Activated naive CD8-positive, alpha-beta T cell treated with anti-CD3 and anti-CD28 coated beads, Interleukin-2, amount 10 ng/mL, durations not matched to agents 7 days and 5 days (primary cell): ENCODE measurements at places on chromosomes 3 and 15. TPM values are rescaled to one million over a fixed set of nuclear protein-coding genes. Genes with fewer than 3 reads are reported as not detected.

The NPAP1 gene
- total RNA-seq = not detected

The P2RY13 gene
- total RNA-seq = not detected

The AADAC gene
- not detected for total RNA-seq

The MUC20 gene
- total RNA-seq = 3.0 TPM

The CCDC32 gene
- total RNA-seq = 26.8 TPM

GRCh38 chr15:84811151-84811550, 6.0 kb upstream of the ALPK3 start:
- H3K27me3 ChIP-seq = peaks cover 8% of the 10 kb centered on the region
- H3K4me1 ChIP-seq = no peaks in the 10 kb centered on the region
- H3K4me3 ChIP-seq = no peak overlapping the region
- DNase-seq = no peak
- no peak overlapping the region for H3K27ac ChIP-seq

GRCh38 chr15:85154061-85154460, 172.4 kb downstream of the PDE8A start:
- peaks cover 17% of the 10 kb centered on the region for H3K27me3 ChIP-seq
- no peak for DNase-seq
- H3K4me3 ChIP-seq = no peak overlapping the region

- H3K4me1 ChIP-seq = peaks cover 32% of the 10 kb centered on the region
- peak overlapping the region; percentile 57 for H3K4me3 ChIP-seq
- no peaks in the 10 kb centered on the region for H3K36me3 ChIP-seq
- peaks cover 44% of the 10 kb centered on the region for H3K27me3 ChIP-seq
Measured at GRCh38 chr3:13547591-13548371, 1.1 kb upstream of the FBLN2 start.

DNA sequence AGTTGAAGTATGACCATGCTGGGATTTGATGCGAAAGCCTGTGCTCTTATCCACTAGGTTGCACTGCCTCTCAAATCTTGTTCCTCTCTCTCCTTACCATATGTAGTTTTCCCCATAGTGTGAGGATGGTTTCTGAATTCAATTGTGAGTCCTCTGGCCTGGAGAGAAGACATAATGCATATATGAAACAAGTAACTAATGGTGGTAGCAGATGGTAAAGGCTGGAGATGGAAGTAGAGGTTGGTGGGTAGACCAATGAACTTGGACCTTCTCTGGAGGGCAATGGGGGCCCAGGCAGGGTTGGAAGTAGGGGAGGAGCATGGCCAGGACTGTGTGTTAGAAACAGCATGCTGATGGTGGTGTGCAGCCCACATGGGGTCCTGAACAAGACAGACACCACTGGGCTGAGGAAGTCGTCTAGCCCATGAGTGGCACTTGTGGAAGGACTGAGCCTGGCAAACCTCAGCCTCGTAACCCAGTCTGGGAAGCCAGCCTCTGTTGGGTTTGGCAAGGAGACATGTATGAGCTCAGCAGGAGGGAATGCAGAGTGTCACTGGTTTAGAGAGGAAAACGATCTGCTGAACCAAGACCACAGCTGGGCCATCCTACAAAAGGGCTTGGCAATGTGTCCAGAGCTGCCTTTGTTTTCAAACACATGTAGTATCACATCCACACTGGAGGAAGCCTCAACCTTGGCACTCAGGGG, 18.5 kb upstream of the LMCD1 start:
- H3K36me3 ChIP-seq = no peaks in the 10 kb centered on the region
- no peak for DNase-seq
- no peaks in the 10 kb centered on the region for H3K27me3 ChIP-seq
- H3K4me3 ChIP-seq = no peak overlapping the region
- H3K27ac ChIP-seq = no peak overlapping the region

DNA sequence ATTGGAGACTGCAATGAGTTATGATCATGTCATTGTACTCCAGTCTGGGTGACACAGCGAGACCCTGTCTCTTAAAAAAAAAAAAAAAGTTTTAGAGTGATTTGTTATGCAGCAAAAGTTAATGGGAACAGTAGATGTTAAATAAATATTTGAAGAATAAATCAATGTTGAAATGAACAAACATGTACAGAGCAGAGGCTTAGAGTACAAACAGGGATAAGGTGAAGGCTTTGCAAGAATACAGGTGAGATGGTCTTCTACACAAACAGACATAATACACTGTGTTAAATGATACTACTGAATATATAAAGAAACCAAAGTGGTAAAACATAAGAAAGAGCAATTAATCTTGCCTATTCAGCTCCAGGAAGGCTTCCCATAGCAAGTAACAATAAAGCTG, 265.4 kb downstream of the CNTN3 start:
- no peaks in the 10 kb centered on the region for H3K36me3 ChIP-seq
- no peaks in the 10 kb centered on the region for H3K4me1 ChIP-seq
- no peak for DNase-seq
- no peak overlapping the region for H3K27ac ChIP-seq
- no peak overlapping the region for H3K4me3 ChIP-seq
- no peaks in the 10 kb centered on the region for H3K27me3 ChIP-seq

DNA sequence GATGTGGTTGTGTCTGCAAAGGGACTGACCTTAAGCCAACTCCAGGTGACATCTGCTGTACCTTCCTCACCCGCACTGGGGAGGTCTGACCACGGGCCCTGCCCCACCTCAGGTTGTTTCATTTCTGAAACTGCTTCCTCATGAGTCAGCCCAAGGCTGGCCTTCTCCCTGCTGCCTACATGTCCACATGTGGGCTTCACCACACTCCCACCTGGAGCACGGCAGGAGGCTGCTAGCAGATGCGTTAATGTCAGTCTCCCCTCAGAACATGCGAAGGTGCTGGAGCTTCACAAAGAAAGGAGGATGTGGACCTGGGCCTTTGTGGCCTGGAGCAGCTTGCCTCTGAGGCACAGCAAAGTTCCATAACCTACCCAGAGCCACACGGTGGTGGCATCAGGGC, 69.4 kb upstream of the PLXNA1 start:
- peaks cover 49% of the 10 kb centered on the region for H3K4me1 ChIP-seq
- H3K4me3 ChIP-seq = peak overlapping the region; percentile 13
- H3K27ac ChIP-seq = peak overlapping the region; percentile 38
- peaks cover 5% of the 10 kb centered on the region for H3K36me3 ChIP-seq
- no peak for DNase-seq

DNA sequence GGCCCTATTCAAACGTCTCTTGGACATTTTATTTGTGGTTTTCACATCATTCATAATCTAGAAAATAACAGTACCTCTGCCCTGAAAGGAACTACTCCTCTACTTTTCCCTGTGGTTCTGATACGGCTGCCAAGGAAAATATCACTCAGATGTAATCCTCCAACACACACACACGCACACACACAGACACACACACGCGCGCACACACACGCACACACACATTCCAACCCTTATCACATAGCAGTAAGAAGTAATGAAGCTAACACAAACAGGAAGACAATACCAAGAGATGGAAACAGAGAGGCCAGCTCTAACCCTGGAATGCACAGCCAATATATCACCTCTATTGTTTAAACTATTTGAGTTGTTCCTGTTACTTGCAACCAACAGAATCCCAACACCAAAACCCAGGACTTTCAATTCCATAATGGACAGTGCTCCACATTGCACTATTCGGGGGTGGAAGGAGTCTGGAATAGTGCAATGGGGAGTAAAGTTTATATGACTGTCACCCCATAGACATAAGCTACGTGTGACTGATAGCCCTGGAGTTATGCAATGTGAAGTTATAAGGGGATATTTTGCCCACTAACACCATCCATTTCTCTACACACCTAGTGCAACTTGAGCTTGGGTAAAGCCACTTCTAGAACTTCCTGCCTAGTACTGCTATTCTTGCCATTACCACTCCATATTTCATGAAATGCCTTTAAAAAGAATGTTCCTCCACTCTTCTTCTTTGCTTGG, 71.3 kb upstream of the FNDC3B start:
- no peak for DNase-seq
- no peaks in the 10 kb centered on the region for H3K27me3 ChIP-seq
- H3K4me3 ChIP-seq = no peak overlapping the region
- H3K27ac ChIP-seq = no peak overlapping the region
- no peaks in the 10 kb centered on the region for H3K36me3 ChIP-seq

DNA sequence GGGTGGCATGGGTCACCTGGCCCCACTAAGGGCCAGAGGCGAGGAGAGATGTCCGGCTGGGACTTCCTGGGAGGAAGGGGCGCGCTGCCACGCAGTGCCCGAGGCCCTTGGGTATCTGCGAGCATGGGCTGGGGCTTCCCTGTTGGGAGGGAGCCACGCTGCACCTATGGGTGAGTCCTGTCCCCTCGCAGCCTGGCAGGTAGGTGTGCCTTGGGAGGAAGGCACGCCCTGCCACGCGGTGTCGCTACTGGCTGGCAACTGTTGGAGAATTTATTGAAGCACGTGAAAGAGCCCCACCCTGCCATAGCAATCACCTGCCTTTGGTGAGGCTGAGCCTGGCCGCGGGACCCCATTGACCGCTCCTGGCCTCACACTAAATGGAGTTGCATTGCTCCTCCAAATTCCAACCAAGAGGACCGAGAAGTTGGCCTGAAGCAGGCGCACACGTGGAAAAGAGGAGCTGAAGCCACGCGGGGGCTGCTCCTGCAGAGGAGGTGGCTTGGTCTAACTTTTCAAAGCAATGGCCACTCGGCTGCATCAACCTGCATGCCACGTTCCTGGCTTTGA, 134.2 kb downstream of the TJP1 start:
- no peaks in the 10 kb centered on the region for H3K4me1 ChIP-seq
- no peak overlapping the region for H3K27ac ChIP-seq
- DNase-seq = no peak
- no peak overlapping the region for H3K4me3 ChIP-seq

DNA sequence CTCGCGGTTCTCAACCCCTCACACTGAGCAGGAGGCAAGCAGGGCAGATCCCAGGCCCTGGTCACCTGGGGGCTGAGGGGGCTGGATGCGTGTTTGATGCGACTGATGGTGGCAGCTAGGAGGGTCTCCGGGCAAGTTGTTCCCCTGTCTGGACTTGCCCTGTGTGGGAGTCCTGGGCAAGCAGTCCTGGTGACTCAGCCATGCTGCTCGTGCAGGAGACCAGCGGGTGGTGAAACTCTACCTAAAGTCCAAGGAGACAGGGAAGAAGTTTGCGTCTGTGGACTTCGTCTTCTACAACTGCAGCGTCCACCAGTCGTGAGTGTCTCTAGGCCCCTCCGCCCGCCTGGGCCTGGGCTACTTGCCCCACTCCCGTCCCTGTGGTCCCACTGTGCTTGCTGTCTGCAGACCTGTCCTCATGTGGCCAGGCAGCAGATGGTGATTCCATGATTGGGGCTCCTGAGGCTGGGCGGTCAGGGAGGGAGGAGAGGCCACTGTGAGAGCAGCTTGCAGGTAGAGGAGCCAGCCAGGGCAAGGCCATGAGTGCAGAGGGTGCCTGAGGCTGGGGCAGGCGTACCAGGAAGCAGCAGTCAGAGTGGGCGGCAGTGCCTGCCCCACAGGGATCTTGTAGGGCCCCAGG, 23.1 kb downstream of the PLXNA1 start:
- H3K4me1 ChIP-seq = no peaks in the 10 kb centered on the region
- DNase-seq = no peak

DNA sequence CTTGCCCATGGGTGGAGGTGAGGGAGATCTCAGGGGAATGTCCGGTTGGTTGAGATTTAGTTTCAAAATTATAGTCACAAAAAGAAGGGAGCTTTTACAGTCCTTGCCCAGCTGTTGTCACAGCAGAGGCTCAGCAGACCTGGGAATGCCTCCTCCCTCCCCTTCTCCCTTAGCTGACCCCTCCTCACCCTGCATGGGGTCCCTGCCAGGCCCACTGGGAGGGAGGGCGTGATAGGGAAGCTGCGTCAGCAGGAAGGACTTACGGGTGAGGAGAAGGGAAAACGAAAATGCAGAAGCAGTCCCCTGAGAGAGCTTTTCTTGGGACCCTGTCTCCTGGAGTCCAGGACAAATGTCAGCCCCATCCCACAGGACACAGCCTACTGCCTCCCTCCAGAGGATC, 18.9 kb downstream of the SCN5A start:
- no peak for DNase-seq
- H3K27me3 ChIP-seq = peaks cover 2% of the 10 kb centered on the region
- no peaks in the 10 kb centered on the region for H3K36me3 ChIP-seq
- no peak overlapping the region for H3K4me3 ChIP-seq

DNA sequence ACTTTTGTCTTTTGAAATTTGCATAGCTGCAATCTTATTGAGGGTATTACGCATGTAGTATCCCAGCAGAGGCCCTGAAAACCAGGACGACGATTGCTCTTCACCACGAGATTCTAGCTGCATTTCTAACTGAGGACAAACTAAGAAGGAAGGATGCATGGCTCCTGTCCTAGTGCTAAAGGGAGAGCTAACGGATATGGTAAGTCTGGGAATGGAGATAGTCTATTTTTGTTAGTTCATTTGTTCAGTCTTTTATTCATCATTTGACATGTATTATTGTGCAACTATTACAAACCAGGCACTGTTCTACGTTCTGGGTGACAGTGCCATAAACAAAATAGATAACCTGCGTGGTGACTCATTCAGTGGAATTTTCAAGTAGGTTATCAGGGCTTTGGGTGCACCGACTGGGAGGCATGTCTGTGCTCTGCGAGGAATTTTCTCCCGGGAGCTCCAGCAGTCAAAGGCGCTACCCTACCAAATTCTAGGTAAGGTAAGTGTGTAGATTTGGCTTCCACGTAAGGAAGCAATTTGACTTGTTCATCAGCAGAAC, 51.9 kb upstream of the ETV5 start:
- peaks cover 43% of the 10 kb centered on the region for H3K27me3 ChIP-seq
- no peaks in the 10 kb centered on the region for H3K36me3 ChIP-seq
- peaks cover 2% of the 10 kb centered on the region for H3K4me1 ChIP-seq
- DNase-seq = no peak

GRCh38 chr3:196219194-196219969, 3.0 kb downstream of the SLC51A start:
- H3K27me3 ChIP-seq = peaks cover 2% of the 10 kb centered on the region
- H3K36me3 ChIP-seq = no peaks in the 10 kb centered on the region
- H3K4me3 ChIP-seq = peak overlapping the region; percentile 81
- no peak for DNase-seq
- H3K27ac ChIP-seq = peak overlapping the region; percentile 81

DNA sequence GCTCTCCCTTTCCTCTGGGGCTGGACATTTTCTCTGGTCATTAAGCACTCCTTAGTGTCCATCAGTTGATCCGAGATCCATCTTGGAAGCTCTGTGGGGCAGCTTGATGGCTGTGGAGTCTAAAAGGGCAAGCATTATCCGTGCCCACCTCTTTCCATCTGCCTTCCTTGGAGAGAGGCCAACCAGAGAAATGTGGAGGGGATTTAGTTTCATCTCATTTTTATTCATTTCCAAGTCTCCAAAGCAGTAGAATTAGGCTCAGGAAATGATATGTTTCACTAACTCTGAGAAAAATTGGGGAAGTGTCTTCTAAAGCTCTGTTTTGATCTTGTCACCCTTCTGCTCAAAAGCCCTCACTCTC, 95.9 kb upstream of the KLHL25 start:
- H3K4me3 ChIP-seq = no peak overlapping the region
- H3K27me3 ChIP-seq = peaks cover 25% of the 10 kb centered on the region
- no peak overlapping the region for H3K27ac ChIP-seq
- no peaks in the 10 kb centered on the region for H3K36me3 ChIP-seq
- no peaks in the 10 kb centered on the region for H3K4me1 ChIP-seq
